Panc1 (cell line): ENCODE measurements at places on chromosomes 1 and 21. TPM values are rescaled to one million over a fixed set of nuclear protein-coding genes. Genes with fewer than 3 reads are reported as not detected.
A peak's percentile ranks its signal among the peaks of the same experiment; 100 is the strongest.

The C4BPA gene
- 0.26 TPM for total RNA-seq

The SPTA1 gene
- not detected for total RNA-seq

- peak; percentile 43 for DNase-seq
Observed at GRCh38 chr1:209569455-209570207, 13.9 kb upstream of the CAMK1G start.

- DNase-seq, result no peak
Observed at GRCh38 chr1:212686591-212686990, 13.0 kb downstream of the BATF3 start.

DNA sequence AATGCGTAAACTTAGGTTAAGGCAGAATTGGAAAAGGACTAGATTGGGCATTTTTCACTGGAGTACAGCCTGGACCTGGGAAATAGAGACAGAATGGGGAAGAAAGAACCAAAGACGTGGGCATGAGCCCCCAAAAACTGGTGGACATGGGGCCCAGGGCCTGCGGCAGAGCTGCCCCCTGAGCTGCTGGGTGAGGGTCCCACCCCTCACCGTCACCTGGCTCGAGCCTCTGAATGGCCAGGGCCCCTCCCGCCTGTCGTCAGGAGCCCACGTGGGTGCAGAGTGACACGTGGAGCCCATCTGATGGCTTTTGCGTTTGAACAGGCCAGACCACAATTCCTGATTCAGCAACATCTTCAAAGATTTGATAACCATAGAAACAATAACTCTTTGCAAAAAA lies 360.9 kb upstream of the VAMP3 start:
- no peak for DNase-seq

DNA sequence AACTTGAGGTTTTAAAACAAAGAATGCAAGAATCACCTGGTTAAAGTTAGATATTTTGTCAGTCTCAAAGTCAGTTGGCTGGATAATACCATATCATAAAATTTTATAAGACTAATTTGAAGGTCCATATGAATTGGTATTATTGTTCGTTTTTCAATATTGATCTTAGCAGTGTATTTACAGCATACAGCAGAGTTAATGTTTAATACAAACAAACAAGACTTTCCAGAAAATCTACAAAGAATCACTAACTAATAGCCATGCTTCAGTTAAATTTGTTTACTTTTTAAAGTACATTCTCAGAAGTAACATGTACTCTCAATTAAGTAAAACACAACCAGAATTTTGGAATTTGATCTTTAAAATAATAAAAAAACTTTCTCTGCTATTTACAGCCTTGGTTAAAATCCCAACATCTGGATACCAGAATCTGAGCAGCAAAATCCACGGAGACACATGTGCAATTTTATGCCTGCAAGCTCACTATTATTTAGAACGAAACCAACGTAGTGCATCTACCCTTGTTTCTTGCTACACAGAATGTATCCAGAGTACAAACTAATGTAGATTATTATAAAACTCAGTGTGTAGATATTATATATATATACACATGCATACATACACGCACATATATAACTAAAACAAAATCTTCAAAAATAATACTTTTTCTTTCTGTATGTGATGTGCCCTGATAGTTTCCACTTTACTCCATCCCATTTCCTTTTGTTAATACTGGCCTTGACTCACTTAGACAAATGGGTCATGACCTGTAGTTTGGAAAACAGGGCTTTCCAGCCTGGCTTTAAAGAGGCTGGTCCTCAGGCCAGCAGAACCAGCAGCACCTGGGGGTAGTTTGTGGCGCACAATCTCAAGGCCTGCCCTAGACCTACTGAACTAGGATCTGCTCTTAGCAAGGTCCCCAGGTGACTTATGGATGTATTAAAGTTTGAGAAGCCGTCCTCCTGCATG lies 63.6 kb upstream of the ERG start:
- DNase-seq, result no peak

DNA sequence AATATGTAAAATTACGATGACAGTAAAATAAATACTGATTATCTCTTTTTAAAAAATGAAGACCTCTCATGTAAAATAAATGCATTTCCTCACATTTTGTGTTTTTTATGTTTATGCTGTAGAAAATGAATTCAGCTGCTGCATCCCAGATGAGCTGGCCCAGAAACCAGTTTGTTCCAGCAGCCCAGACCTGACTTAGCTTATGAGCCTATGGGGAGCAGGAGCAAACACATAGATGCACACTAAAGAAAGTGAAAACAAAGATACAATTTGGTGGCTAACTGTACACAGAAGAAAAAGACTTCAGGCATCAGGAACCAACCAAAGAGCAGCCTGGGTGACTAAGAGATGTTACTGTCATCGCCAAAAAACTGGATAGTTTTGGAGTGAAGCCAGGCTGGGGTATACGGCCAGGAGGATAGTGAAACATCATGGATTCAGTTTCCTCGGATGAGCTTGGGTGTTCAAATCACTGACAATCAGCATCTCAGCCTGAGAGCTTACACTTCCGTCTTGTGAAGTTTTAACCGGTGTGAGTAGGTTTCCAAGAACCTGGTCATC lies 113.9 kb upstream of the BACE2 start:
- no peak for DNase-seq

GRCh38 chr1:1264868-1265272 lies 8.8 kb downstream of the UBE2J2 start:
- peak; percentile 93 for DNase-seq

DNA sequence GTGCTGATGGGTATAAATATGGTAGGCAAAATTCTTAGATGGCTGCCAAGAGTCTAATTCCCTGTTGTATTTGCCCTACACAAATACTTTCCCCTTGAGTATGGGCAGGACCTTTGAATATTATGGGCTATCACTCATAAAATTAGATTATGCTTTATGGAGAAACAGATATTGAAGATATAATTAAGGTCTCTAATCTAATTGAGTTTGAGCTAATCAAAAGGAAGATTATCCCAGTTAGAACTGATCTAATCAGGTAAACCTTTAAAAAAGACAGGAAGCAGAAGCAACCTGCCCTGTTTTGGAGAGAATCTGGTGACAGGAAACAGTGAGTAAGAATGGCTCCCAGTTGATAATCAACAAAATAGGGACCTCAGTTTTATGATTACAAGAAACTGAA lies 609.0 kb upstream of the PRMT6 start:
- no peak for DNase-seq

- DNase-seq, result no peak
Observed at GRCh38 chr21:36551321-36551720, 71.4 kb upstream of the CLDN14 start.

DNA sequence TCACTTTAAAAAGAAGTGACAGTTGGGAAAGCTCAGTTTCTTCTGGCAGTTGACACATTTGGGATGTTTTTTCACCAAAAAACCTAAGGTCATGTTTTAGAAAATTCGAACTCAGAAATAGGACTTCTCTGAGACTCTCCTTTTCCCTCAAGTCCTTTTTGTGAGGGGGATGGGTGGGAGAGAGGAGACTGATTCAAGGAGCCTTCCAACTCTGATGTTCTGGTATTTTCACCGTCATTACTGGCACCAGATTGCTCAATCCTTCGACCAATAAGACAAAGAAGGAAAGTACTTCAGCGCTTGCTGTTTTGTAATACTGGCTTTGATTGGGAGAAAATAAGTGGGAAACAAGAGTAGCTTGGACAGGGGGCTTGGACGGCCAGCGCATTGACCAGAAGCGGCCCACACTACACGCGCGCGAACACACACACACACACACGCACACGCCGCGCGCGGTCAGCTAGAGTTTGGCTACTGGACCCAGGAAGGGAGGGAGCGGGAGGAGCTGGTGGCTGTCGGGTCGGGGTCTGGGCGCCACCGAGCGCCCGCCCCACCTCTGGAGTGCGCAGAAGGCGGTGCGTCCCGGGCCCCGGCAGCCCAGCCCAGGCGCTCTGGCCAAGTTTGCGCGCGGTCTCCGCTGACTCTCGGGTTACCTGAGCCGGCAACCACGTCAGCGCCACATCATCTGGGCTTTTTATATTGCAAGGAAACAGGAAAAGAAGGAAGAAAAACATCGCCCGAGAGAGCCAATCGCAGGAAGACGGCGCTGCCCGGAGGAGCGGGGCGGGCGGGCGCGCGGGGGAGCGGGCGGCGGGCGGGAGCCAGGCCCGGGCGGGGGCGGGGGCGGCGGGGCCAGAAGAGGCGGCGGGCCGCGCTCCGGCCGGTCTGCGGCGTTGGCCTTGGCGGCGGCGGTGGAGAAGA lies at the start of gene KCNK1:
Gene KCNK1, plus strand, starts transcription at position 855 of the 921 bp plus-strand sequence. Its CDS starts 66 bp downstream, at position 921.
- no peak for DNase-seq

DNA sequence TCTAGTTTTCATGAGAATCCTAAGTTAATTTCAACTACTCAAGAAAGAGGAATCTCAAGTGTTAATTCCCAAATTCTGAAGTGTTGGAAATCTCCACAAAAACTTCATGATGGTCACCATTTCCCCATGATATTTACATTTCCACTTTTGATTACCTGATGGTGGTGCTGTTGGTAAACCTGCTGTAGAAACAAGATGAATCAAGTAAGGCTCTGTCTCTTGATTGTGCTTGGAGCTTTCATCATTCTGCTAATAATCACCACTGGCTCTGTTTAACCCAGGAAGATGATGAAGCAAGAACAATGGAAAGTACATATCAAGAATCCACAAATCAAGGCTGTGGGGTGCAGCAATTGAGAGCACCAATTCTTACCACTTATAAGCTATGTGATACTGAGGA lies 77.8 kb downstream of the C4BPA start:
- no peak for DNase-seq

GRCh38 chr1:21707891-21708290 lies 38.7 kb upstream of the RAP1GAP start:
- DNase-seq, result no peak

- DNase-seq, result no peak
Observed at GRCh38 chr1:5225707-5226704, 571.6 kb downstream of the AJAP1 start.

DNA sequence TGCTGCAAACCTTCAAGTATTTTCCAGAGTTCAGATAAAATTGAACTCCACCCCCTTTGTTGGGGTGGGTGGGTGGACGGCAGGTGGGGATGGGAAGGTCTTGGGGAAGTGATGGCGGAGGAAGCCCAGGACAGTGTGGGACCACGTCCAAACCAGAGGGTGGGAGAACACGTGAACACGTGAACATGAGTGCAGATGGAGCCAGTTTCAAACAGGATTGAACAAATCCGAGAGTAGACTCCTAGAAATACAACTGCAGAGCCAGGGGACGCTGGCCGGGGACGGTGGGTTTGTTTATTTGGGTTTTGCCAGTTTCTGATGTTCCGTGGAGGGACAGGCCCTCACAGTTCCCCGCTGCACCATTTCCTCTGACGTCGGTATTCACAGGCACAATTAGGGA lies 2.9 kb downstream of the KRTAP10-2 start:
- DNase-seq, result no peak

DNA sequence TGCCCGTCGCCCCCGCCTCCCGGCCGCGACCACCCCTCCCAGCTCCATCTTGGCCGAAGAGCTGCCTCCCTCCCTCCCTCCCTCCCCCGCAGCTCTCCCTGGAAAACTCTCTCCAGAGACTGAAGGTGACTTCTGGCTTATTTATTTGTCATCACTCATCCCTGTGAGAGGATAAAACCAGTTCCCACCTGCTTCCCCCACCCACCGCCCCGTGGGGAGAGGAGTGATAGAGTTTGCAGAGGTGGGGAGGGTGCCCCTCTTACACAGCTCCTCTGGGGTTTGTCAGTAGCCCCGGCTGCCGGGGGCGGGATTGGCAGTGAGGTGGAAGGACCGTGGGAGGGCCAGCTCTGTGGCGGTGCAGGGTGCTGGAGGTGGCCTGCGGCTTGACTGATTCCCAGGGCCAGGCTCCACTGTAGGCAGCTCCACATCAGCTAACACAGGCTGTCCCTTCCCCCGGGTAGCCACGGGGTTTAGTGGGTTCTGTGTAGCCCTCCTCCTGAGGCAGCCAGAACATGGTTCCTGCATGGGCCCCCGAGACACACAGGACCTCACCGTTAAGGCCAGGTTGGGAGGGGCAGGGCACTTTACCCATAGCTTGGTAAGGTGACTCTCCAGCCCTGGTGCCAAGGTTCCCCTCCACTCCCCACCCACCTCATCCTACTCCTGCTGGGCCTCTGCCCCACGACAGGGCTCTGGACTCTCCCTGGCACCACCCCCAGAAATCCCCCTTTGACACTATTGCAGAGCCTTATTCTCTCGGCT lies 62.2 kb downstream of the ELK4 start:
- no peak for DNase-seq

DNA sequence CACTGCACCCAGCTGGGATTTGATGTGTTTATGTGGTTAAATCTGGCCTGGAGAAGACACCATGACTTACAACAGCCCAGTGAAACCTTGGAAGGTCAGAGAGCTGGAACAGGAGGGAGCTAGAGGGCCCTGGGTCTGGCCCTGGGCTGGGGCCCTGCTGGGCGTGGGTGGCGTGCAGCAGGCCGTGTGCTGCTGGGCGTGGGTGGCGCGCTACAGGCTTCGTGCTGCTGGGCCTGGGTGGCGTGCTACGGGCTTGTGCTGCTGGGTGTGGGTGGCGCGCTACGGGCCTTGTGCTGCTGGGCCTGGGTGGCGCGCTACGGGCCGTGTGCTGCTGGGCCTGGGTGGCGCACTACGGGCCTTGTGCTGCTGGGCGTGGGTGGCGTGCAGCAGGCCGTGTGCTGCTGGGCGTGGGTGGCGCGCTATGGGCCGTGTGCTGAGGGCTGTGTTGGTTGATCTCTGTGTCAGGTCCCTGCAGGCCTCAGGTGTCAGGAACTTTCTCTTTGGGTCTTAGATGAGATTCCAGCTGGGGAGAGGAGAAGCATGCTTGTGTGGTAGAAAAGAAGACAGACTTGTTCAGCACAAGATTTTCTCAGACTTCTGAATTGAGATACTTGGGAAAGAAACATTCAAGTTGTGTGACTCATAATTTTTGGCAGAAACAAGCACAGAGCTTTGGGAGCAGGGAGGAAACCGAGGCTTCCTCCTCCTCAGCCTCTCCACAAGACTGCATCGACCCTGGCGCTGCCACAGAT lies 66.0 kb downstream of the COL18A1 start:
- no peak for DNase-seq

DNA sequence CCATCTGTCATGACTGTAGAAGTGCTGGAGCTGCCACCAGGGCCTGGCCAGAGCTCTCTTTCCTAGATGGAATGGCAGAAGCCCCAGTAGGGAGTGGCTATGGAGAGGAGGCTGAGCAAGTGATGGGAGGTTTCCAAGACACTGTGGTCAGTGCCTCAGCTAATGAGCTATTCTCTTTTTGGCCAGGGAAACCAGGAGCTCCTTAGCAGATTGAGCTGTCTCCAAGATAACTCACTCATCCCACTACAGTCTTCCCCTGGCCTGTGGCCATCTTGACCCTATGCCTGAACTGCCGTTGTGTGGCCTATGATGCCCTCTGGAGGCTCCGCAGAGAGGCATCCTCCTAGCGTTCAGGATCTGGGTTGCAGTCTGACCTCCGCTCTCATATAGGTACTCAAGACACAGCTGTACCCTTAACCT lies 60.5 kb downstream of the ERI3 start:
- DNase-seq, result no peak
